ENCODE measurements at places on chromosomes 12 and 14.
A peak's percentile ranks its signal among the peaks of the same experiment; 100 is the strongest.

- peak; percentile 91 for DNase-seq
Measured at GRCh38 chr14:73452341-73453186, 5.8 kb downstream of the NUMB start.

DNA sequence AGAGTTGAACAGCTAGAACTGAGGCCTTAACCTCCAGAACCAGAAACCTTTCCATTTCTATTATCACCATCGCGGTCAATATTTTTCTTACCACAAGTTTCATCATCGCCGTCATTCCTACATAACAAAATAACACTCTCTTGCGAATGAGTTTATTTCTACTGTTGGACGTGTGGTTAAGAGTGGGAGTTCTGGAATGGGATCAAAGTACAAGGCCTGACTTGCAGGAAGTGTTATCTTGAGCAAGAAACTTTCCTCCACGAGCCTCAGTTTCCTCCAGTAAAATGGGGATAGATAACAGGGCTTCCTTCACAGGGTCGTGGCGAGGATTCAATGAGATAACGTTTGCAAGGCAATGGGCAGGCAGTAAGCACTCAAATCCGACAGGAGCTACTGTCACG, 652 bp downstream of the SART3 start:
- peak; percentile 26 for DNase-seq

DNA sequence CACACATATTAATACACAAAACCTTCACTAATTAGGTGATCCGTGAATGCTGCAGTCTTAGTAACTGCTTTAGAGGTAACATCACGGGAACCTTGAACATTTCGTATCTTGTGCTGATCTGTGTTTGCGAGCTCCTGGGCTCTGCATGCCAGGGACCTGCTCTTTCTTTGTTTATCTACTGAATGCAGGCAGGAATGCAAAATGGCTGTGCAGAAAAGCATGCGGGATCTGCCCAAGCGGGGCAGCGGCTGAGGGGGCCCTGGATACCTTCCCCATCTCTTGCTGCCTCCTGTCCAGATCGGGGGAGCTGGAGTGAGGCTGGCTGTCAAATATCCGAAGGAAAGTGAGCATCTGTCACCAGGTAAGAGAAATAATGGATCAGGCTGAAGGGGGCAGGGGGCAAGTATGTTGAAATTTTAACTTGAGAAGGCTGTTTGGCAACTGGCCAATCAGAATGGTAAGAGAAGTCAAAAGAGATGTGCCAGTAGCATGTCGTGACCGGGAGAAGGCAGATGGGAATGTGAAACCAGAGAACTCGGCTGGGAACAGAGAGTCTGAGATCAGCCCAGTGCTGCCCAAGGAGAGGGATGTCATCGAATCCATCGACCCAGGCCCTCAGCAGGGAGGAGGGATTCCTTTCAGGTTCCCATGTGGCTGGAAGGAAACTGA, 191.4 kb downstream of the TTC7B start:
- no peak for DNase-seq

GRCh38 chr14:55297611-55298499, 26.6 kb downstream of the FBXO34 start:
- no peak for DNase-seq

DNA sequence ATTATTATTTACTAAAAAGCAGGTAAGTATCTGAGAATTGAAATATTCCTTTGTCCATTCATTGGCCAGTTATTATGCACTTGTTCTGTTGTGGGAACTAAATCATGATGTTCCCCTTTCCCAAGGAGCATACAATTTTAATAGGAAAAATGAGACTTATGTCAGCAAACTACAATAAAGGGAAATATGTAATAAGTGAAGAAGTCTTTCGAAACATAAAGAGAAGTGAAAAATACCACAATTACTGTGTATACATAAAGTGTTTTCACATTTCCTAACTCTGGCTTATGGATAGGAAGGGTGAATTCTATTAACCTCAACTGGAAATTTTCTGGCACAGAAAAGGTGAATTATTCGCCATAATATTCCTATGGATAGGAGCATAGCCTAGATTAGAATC, 78.4 kb upstream of the DNM1L start:
- DNase-seq = no peak

GRCh38 chr12:119211884-119212283, 33.2 kb downstream of the HSPB8 start:
- no peak for DNase-seq

- DNase-seq = peak; percentile 39
Measured at GRCh38 chr14:85444635-85445034, 85.3 kb upstream of the FLRT2 start.

DNA sequence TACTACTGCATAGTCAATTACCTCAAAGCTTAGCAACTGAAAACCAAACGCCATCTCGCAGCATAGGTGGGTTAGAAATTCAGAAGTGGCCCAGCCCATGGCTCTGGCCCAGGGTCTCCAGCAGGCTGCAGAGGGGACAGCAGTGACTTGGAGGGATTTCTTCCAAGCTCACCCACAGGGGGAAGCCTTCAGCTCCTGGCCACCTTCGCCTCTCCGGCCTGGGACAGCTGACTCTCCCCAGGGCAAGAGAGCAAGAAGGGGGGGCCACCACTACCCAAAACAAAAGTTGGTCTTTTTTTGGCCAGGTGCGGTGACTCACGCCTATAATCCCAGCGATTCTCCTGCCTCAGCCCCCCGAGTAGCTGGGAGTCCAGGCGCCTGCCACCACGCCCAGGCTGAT, 32.2 kb upstream of the ANKRD9 start:
- DNase-seq = no peak

- no peak for DNase-seq
Measured at GRCh38 chr12:39835517-39836489, 216.2 kb upstream of the ABCD2 start.

Measured in EL (cell line).